Osteoblast (primary cell): ENCODE measurements at places on chromosomes 6 and 20. TPM values are rescaled to one million over a fixed set of nuclear protein-coding genes. Genes with fewer than 3 reads are reported as not detected.

The MICB gene
- 12.7 and 14.1 TPM in 2 replicates for total RNA-seq

The CRIP3 gene
- 0.59 TPM in 1 of 2 replicates, not detected in the other for total RNA-seq

The PACSIN1 gene
- total RNA-seq, result not detected in 2 replicates

The RAB22A gene
- total RNA-seq, result 23.9 and 26.2 TPM in 2 replicates

The RPN2 gene
- 213 and 245 TPM in 2 replicates for total RNA-seq

The DEFB124 gene
- total RNA-seq, result not detected in 2 replicates

The SPDEF gene
- total RNA-seq, result 0.29 TPM in 1 of 2 replicates, not detected in the other

The CAGE1 gene
- total RNA-seq, result under 0.01 TPM in 2 replicates

The LGSN gene
- total RNA-seq, result not detected in 2 replicates

The KCNK5 gene
- total RNA-seq, result not detected in 2 replicates

The ATP6V1G2 gene
- total RNA-seq, result 2.2 and 2.9 TPM in 2 replicates

The AVP gene
- not detected in 2 replicates for total RNA-seq

The SLC22A3 gene
- total RNA-seq, result 18.9 and 22.1 TPM in 2 replicates

The SLC25A27 gene
- 9.4 and 10.5 TPM in 2 replicates for total RNA-seq

The KCNK15 gene
- total RNA-seq, result 81.3 and 121 TPM in 2 replicates

The HIVEP1 gene
- 18.8 and 21.2 TPM in 2 replicates for total RNA-seq

The GRIK2 gene
- 0.29 and 0.72 TPM in 2 replicates for total RNA-seq

The COL12A1 gene
- total RNA-seq, result 1,393 and 1,591 TPM in 2 replicates

The MAFB gene
- total RNA-seq, result 12.1 and 12.7 TPM in 2 replicates

The KLC4 gene
- 17.7 and 20.3 TPM in 2 replicates for total RNA-seq

The PHACTR1 gene
- total RNA-seq, result 0.36 and 1.2 TPM in 2 replicates

The BTN1A1 gene
- under 0.01 TPM in 2 replicates for total RNA-seq

The SYCP2L gene
- 0.36 TPM in 1 of 2 replicates, not detected in the other for total RNA-seq

The CITED2 gene
- total RNA-seq, result 180 and 223 TPM in 2 replicates

The RRP36 gene
- 84.0 and 90.2 TPM in 2 replicates for total RNA-seq

The LY86 gene
- not detected in 2 replicates for total RNA-seq

The ACAT2 gene
- total RNA-seq, result 41.6 and 53.6 TPM in 2 replicates

The OR10C1 gene
- total RNA-seq, result not detected in 2 replicates

The ETV7 gene
- 3.3 and 3.5 TPM in 2 replicates for total RNA-seq

The OXT gene
- total RNA-seq, result not detected in 2 replicates

The ITPR3 gene
- total RNA-seq, result 46.7 and 52.2 TPM in 2 replicates

The VGLL2 gene
- total RNA-seq, result not detected in 2 replicates

The GPLD1 gene
- total RNA-seq, result 0.72 and 0.88 TPM in 2 replicates

The IRF4 gene
- total RNA-seq, result under 0.01 TPM in 2 replicates

The ADGRB3 gene
- total RNA-seq, result not detected in 2 replicates

The RAET1E gene
- total RNA-seq, result 0.36 and 0.88 TPM in 2 replicates

The NANP gene
- 11.2 and 11.8 TPM in 2 replicates for total RNA-seq

The HLA-DQB1 gene
- total RNA-seq, result under 0.01 and 6.5 TPM in 2 replicates

The SPTLC3 gene
- total RNA-seq, result 14.8 and 15.9 TPM in 2 replicates

The GPX5 gene
- not detected in 2 replicates for total RNA-seq

The COL11A2 gene
- total RNA-seq, result 1.8 TPM in 2 replicates

The RPP21 gene
- total RNA-seq, result 23.9 and 24.6 TPM in 2 replicates

The CLPSL2 gene
- total RNA-seq, result not detected in 2 replicates

The ID4 gene
- total RNA-seq, result 25.3 and 29.7 TPM in 2 replicates

The BPIFB4 gene
- not detected in 2 replicates for total RNA-seq

The OPRM1 gene
- not detected in 2 replicates for total RNA-seq

The TSBP1 gene
- not detected in 2 replicates for total RNA-seq

The ENPP5 gene
- 2.5 and 5.3 TPM in 2 replicates for total RNA-seq

The NKX2-2 gene
- under 0.01 TPM in 1 of 2 replicates, not detected in the other for total RNA-seq

The OR2H2 gene
- total RNA-seq, result not detected in 2 replicates

The C6orf58 gene
- under 0.01 TPM in 1 of 2 replicates, not detected in the other for total RNA-seq

The HLA-F gene
- total RNA-seq, result 30.4 and 44.2 TPM in 2 replicates
